ENCODE measurements at places on chromosomes 7 and 10.

GRCh38 chr7:71480791-71481190 is 348.8 kb downstream of the GALNT17 start:
- DNase-seq, result no peak

GRCh38 chr7:154832557-154833138 is 170.3 kb downstream of the PAXIP1 start:
- DNase-seq, result no peak

DNA sequence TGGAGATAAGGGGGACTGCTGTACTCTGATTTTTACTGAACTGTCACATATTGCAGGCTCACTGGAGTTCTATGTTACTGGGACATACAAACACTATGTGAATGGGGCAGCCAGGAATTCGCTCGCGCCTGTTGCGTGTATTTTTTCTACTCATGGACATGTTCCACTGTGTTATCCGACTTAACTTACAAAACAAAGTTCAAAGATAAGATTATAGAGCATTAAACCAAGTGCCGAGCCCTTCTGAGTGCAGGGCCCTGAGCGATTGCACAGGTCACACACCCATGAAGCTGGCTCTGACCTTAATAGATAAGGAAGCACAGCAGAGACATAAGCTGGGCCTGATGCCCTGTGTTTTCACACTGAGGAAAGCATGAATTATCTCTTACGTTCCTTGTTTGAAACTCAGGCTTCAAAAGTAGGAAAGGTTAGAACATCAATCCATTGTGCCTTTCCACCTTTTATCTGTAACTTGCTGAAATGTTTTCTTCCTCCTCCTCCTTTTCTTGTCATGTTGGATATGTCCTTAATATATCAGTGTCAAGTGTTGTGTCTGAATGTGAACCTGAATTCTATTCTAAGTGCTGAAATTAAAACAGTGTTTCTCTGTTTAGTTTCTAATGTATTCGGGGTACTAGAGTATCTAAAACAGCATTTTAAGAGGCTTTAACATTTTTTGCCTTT is 273.8 kb downstream of the AUTS2 start:
- no peak for DNase-seq

DNA sequence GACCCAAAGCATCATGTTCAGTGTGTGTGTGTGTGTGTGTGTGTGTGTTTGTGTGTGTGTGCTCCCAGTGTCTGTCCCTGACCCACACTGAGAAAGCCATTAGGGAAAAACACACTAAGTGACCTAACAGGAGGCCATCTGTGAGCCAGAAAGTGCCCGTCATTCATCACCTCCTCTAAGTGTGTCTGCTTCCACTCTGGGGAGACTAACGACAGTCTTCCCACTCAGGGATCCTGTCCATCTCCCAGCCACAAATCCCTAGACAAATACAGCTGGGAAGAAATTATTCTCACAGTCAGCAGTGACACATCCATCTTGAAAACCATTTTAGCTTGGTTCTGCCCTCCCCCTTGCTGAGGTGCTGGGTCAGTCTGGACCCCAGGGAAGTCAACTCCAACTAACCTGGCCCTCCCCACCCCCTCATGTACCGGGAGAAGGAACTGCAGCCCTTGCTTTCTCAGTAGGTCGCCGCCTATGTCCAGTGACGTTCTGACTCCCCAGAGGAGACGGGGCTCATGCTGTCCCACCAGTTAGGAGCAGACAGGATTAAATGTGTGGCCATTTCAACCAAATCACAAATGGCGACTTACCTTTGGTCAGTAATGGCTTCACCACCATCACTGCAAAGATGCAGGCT is 296.5 kb upstream of the ZNF32 start:
- DNase-seq, result no peak

DNA sequence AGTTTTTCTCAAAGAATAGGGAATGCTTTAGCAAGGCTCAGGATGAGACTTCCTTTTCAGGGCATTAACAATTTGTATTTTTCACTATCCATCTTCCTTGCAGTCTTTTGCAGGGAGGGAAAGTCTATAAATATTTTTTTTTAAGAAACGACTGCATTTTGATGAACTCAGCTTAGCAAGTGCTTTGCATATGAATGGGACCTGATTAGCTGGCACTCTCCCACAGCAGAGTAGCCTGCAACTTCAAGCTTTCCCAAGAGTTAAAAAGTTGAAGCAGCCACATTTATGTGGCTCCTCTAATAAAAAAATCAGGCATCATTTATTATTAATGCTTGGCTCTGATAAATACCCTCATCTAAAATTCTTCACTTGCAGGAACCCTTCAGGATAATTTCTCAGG is 134.0 kb downstream of the GRID1 start:
- no peak for DNase-seq

- no peak for DNase-seq
These were observed 1.1 kb downstream of the GRID1 start for GRCh38 chr10:86365346-86366032.

DNA sequence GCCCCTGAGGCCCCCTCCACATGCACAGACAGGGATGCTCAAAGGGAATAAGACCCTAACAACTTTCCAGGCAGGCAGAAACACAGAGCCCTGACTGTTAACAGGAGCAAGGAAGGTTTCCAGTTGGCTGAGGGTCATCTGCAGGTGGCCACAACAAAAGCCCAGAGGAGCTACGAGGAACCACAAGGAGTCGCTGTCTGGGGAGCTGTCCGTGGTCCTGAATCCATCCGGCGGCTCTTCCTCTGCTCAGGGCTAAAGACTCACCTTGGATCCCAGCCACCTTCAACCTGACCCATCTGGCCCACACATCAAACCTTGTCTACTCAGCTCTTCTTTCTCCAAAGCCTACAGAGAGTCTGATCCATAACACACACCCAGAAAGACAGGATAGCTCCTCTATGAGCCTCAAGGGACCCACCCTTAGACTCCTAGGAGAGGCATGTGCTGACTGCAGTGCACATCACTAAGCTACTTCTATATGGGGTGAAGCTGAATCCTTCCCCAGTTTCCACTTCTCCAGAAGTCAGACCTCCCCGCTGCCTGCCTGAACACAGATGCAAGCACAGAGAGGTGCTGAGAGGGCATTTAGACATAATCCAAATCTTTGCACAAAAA is 104.0 kb downstream of the SLIT1 start:
- peak; percentile 55 for DNase-seq

GRCh38 chr7:48938539-48939295 is 14.4 kb downstream of the CDC14C start:
- DNase-seq, result no peak

DNA sequence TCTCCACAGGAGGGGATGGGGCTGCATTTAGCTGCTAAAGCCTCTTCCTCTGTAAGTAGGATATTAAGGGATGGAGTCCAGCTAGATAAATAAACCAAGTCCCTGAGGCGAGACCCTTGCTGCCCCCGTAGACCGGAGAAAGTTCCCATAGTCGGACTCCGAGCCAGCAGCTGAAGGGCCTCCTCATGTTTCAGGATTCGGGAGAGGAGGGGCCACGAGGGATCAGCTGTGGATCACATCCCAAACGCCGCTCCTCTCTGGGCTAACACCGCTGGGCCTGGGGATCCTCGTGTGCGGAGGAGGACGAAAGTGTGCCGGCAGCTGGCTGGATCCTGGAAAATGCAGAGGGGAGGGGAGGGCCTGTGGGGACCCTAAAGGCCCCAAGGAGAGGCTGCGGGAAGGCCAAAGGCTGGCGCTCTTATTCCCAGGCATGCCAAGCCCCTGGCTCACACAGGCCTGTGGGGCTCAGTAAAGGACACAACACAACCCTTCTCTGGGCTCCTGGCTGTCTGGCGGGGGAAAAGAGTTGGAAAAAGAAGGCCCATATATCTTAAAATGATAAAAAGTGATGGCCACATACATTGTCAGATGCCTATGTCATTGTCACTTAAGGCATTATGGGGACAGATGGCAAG is 82.5 kb upstream of the TMEM72 start:
- DNase-seq, result no peak

DNA sequence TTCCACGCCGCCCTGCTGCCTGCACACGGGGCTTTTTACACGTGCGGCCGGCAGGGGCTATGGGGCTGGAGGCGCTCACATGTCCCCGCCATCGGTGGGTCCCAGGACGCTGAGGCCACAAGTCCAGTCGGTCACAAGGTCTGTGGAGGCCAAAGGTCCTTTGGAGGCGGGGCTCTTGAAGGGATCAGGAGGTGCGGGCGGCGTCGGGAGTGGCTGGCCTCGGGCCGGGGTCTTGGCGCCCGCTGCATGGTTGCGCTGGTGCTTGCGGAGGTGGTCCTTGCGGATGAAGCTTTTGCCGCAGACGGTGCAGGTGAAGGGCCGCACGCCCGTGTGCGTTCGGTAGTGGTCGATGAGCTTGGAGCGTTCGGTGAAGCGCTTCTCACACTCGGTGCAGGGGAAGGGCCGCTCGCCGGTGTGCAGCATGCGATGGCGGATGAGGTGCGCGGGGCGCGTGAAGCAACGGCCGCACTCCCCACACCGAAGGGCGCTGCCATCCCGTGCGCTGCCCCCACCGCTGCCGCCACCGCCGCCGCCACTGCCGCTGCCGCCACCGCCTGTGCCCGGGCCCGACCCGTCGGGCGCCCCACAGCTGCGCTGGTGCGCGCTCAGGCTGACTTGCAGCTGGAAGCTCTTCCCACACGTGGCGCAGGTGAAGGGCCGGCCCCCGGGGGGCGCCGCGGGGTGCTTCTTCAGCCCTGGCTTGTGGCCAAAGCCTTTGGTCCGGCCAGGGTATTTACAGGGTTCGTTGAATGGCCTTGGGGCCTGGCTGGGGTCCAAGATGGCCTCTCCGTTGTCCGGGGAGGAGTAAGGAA is 13.7 kb upstream of the ZNF777 start:
- no peak for DNase-seq

GRCh38 chr7:284762-285722 is 4.9 kb upstream of the FOXL3 start:
- DNase-seq, result no peak

DNA sequence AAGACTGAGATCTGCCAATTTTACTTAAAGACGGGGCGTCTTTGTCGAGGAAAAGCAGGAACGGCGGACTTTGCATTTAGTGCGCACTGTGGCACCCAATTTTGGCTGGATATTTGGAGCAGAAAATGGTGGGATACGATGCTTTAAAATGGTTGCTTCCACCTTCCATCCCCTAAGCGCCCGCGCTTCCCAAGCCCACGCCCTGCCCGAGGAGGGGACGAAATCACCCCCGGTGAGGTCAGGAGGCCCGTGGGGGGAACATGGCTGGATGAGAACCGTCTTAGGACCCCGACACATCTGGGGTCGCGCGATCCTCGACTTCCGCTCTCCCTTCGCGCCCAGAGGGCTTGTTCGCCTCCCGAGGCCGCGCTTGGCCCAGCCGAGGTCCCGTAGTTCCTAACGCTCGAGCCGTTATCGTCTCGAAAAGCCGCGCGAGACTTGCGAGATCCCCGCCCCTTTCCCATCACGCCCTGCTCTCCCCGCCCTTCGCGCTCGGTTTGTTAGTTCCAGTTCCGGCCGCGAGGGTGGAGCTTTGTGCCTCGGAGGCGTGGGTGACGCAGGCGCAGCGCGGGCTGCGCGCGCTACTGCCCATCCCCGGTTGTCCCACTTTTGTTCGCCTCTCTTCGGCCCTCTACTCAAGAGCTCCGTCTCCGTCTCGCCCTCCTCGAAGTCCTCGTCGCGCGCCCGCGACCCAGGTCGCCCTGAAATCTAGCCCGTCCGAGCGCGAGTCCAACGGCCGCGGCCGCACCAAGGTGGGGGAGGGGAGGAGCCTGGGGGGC is at the start of gene SRRT:
TSS of gene SRRT (plus strand) at position 527 of the 779 bp plus-strand sequence. CDS start 488 bp downstream, outside the sequence.
- peak; percentile 98 for DNase-seq
